ENCODE measurements at places on chromosomes 5 and 9.

DNA sequence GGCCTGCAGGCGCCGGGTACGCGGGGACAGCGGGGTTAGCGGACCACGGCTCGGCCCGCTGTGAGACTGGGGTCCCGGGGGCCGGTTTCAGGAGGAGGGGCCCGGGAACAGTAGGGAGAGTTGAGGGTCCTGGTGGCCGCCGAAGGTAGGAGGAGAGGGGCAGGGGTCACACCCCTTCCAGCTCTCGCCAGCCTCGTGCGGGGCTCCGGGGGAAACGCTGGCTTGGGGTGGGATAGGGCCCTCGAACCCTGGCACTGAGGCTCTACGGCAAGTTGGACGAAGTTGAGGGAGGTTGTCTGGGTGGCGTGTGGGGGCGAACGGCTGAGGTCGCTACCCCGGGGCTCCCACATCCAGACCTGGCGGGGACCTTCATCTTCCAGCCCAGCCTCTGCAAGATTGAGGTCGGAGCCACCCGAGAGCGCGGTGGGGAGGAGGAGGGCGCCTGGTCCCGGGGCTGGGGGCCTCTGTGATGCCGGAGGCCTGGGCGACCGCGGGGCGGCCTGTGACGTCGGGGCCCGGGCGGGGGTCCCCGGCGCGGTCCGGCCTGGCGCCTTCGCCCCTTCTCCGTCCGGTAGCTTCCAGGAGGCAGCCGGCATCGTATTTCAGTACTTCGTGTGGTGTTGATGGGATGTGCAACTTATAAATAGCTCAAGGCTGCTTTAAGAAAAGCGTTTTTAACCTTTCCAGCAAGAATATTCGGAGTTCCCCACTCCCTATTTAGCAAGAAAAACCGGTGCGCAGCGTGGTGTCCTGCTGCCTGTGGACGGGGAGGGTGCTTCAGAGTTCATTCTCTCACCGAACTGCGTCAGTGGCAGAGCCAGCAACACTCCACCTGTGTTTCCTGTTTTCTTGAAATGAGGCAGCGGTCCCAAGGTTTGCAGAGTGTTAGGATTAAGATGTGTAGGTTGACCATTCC lies 902 bp downstream of the HABP4 start:
- DNase-seq: peak; percentile 44

- no peak for DNase-seq
Measured at GRCh38 chr5:143717400-143717799, 94.6 kb upstream of the HMHB1 start.

- DNase-seq: no peak
Measured at GRCh38 chr5:24480952-24481351, 163.8 kb downstream of the CDH10 start.

DNA sequence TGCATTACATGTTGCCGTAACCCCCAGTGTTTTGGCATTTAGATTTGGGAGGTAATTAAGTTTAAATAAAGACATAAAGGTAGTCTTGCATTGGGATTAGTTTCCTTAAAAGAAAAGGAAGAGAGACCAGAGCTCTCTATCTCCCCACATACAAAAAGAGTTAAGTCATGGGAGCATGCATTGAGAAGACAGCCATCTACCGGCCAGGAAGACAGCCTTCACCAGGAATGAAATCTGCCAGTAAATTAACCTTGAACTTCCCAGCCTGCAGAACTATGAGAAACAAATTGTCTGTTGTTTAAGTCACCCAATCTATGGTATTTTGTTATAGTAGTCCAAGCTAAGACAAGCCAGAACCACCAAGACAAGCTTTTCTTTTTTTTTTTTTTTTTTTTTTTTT lies 567.0 kb upstream of the CDH18 start:
- no peak for DNase-seq

GRCh38 chr9:15101095-15101494 lies 190.9 kb upstream of the FREM1 start:
- no peak for DNase-seq

DNA sequence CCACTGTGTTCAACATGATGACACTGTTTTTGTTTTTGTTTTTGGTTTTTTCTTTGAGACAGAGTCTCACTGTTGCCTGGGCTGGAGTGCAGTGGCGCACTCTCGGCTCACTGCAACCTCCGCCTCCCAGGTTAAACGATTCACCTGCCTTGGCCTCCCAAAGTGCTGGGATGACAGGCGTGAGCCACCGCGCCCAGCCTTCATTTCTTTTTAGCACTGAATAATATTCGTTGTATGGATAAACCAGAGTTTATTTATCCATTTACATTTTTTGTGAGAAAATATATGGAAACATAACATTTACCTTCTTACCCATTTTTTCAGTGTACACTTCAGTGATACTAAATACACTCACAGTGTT lies 4.2 kb downstream of the CARD19 start:
- no peak for DNase-seq

DNA sequence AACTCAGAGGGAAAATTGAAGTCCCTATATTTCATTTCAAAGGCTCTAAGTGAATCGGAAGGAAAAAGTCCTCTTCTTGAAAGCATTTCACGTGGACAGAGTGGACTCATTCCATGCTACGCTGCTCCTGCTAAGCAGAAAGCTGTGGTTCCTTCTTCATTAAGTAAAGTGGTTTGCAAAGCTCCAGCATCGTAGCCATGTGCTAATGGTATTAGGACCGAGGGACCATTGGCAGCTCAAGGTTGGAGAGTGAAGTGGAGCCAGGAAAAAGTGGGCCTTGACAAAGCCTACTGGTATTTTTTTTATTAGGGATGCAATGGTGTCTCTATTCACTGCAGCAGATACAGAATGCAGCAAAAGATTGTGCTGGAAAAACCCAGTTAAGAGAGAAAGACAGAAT lies 16.4 kb upstream of the SEMA4D start:
- DNase-seq: peak; percentile 65

DNA sequence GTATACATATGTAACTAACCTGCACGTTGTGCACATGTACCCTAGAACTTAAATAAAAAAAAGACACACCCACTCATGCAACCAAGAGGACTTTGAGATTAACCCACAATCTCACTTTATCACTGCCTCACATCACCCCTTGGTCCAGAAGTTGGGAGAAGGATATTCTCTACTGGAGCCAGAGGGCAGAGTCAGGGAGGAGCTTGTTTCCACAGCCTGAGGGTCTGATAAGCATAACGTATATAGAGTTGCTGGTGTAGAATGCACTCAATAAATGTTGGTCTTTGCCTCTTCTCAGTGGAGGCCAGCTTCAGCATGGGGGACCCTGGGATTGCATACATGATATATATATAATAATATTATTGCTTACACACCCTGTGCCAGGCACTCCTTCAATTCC lies 10.1 kb downstream of the KCNV2 start:
- no peak for DNase-seq

- DNase-seq: no peak
Measured at GRCh38 chr5:44022622-44023021, 366.6 kb downstream of the FGF10 start.

GRCh38 chr5:60821488-60822284 lies 22.4 kb downstream of the ELOVL7 start:
- DNase-seq: no peak
